ENCODE measurements at places on chromosomes 3 and 15. TPM values are rescaled to one million over a fixed set of nuclear protein-coding genes. Genes with fewer than 3 reads are reported as not detected.

GRCh38 chr15:86399041-86399954, 319.6 kb downstream of the AGBL1 start:
- DNase-seq = peak; percentile 56

GRCh38 chr15:32956006-32956405, 238.2 kb downstream of the GREM1 start:
- no peak for DNase-seq

DNA sequence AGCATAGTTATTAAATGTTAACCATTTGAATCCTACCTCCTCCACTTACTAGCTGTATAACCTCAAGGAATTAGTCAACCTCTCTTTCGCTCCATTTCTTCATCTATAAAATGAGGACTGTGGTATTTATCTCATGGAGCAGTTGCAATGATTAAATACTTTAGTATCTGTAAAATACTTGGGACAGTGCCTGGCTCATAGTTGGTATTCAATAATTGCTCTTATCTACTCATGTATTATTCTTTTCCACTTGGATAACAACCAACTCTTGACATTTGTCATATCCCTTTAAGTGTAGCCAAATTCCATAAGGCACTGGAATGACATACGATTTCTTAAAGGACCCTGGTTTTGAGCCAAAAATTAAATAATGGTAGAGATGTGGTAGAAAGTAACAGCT, 72.0 kb downstream of the FSIP1 start:
- DNase-seq = no peak

- DNase-seq = no peak
These were observed 77.7 kb downstream of the ROBO1 start for GRCh38 chr3:79690072-79690471.

DNA sequence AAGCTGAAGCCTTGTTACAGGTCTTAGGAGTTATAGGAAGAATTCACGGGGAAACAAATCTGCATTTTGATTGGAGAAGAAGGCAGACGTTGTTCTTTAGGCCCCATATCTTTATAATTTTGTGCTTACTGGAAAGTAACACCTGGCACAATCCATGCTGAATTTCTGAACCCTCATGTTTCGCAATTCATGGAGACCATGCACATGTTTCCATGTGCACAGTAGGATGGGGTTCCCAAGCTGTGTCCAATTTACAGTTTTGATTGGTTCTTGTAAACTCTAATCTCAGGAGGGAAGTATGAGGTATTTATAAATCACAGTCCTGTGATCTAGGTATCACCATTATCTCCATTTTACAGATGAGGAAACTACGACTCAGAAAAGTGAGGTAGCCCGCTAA, 7.8 kb upstream of the SCAANT1 start:
- no peak for DNase-seq

- DNase-seq = no peak
These were observed 79.7 kb downstream of the STAG1 start for GRCh38 chr3:136672457-136672856.

- no peak for DNase-seq
These were observed 162.5 kb downstream of the DPH6 start for GRCh38 chr15:35383506-35383905.

DNA sequence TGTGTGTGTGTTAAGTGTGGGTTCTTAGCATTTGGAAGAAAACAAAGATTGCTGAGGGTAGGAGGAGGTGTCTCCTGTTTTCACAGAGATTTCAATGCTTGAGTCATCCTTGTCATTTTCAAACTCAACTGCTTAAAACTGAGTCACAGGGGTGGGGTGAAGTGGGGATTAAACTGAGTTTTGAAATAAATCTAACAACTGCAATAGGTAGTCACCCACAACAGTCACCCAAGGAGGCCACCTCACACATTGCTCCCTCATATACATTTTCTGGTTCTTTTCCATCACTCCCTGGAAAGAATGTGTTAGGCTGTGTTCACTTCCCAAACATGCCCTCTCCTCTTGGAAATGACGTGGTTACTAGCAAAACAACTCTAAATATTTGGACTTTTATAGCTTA, 187.7 kb upstream of the CMC1 start:
- DNase-seq = no peak

- no peak for DNase-seq
These were observed 26.5 kb upstream of the PLOD2 start for GRCh38 chr3:146187334-146187950.

Gene FEZF2
- total RNA-seq = not detected

Gene STAB1
- total RNA-seq = 74.7 TPM

Gene SLC2A2
- not detected for total RNA-seq

Gene ANKRD63
- 0.65 TPM for total RNA-seq

Gene CNTN4
- 2.6 TPM for total RNA-seq

Gene MB21D2
- total RNA-seq = 1.7 TPM

Gene FGF12
- total RNA-seq = 356 TPM

Gene SLC12A1
- not detected for total RNA-seq

Gene FBXL2
- total RNA-seq = 1.3 TPM

All from Right ventricle myocardium superior (tissue), 1 donor.